ENCODE measurements at places on chromosomes 4 and X.

- DNase-seq: no peak
Measured at GRCh38 chr4:110372485-110372884, 103.5 kb upstream of the ENPEP start.

DNA sequence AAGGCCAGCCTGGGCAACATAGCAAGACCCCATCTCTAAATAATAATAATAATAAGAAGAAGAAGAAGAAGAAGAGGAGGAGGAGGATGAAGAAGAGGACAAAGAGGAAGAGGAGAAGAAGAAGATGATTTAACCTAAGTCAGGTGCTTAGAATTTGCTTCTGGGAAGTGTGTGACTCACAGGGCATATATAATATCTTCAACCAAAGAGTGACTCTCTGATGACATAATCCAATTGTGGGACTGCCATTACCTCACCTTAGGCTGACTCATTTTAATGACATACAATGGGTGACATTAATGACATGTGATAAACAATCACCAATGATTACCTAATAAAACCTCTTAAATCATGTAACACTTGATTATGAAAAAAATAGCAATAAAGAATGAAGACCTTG, 32.7 kb upstream of the MBTPS2 start:
- DNase-seq: no peak

- no peak for DNase-seq
Measured at GRCh38 chr4:106893395-106893881, 142.7 kb downstream of the DKK2 start.

DNA sequence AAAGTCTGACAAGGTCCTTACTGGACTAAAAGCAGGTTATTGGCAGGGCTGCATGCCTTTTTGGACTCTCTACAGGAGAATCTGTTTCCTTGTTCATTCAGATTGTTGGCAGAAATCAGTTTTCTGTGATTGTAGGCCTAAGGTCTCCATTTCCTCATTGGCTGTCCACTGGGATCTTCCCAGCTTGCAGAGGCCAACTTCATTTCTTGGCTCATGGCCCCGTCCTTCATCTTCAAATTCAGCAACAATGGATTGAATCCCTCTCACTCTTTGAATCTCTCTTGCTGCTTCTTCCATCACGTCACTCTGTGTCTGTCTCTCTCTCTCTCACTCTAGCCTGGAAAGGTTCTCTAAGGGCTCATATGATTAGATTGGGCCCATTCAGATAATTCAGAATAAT, 14.9 kb upstream of the GLUD2 start:
- no peak for DNase-seq

GRCh38 chr4:158259955-158260575, 49.8 kb downstream of the TMEM144 start:
- DNase-seq: no peak
